ENCODE measurements at places on chromosomes 11 and 22.

DNA sequence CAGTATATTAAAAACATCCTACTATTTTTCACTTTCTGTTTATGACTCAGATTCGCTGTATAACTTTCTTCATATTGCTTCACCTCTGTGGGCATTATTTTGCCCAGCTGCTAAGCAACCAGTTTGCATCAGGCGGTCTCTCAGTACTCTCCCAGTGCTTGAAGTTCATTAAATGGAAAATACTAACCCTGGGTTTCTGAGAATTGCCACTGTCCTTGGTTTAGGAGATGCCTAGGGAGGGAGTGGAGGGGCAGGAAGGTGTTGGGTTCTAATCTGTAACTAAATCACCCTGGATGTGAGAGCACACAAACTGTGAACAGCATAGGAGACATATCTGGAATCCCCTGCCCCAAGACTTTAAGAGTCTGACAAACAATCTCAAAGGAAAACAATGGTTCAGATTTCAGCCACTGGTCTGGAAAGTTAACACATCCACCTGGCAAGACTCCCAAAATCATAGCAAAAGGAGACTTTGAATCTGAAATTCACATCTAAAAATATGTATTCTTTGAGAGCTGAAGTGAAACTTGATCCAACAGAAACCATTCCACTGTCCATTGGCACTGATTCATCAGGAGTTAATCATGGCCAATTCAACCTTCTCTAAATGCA is 540.0 kb downstream of the SOX6 start:
- no peak for DNase-seq

- DNase-seq, result no peak
Observed at GRCh38 chr22:30637701-30638114, 2.1 kb downstream of the SLC35E4 start.

- DNase-seq, result no peak
Observed at GRCh38 chr22:36419177-36419911, 31.6 kb upstream of the MYH9 start.

DNA sequence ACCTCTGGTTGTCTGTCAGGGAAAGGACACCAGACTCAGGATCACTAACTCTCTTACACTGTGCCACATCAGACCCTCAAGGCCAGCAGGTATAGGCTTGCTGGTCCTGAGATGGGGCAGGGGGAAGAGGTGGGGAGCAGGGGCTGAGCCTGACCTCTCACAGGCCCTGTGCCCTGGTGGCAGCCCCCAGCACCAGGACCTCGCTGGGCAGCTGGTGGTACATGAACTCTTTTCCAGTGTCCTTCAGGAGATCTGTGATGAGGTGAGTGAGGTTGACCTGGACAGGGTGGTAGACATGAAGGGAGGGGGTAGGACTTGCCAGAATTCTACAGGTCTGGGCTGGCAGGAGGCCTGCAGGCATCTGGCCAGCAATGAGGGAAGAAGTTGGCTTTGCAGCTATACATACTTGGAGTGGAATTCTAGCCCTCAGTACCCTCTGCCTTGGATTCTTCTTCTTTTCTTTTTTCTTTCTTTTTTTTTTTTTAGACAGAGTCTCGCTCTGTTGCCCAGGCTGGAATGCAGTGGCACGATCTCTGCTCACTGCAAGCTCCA is 1.4 kb downstream of the NUDT22 start:
- DNase-seq, result no peak

DNA sequence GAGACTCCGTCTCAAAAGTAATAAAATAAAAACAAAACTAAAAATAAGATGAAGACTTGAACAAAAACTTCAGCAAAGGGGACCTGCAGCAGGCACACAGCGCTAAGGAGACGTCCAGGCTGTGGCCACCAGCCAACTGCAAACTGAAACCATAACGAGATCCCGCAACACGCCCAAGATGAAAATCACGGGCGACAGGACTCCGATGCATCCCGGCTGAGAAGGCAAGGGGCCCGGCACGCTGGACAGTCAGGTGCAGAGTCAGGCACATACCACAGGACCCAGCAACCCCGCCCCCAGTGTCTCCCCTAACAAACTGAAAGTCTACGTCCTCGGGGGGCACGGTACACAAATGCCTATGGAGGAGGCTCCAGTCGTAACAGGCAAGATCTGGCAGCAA is 9.2 kb downstream of the HRAS start:
- DNase-seq, result no peak

GRCh38 chr11:59191095-59191494 is 19.2 kb downstream of the DTX4 start:
- no peak for DNase-seq

DNA sequence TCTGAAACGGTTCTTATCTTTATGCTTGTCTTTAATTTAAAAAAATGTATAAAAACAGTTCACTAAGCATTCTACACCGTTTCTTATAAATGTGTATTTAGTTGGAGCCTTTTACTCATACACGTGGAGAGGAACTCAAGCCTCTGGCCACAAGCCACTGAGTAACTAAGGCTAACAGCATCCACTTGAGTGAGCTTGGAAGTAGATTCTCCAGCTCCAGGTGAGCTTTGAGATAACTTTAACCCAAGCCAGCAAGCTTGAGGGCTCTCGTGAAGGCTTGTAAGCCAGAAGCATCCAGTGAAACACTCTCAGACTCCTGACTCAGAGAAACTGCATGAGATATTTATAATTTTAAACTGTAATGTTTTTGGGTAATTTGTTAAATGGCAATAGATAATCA is 82.6 kb downstream of the ARHGAP20 start:
- no peak for DNase-seq

Measured in RWPE2 (cell line).